ENCODE measurements at places on chromosomes 11 and 22.

DNA sequence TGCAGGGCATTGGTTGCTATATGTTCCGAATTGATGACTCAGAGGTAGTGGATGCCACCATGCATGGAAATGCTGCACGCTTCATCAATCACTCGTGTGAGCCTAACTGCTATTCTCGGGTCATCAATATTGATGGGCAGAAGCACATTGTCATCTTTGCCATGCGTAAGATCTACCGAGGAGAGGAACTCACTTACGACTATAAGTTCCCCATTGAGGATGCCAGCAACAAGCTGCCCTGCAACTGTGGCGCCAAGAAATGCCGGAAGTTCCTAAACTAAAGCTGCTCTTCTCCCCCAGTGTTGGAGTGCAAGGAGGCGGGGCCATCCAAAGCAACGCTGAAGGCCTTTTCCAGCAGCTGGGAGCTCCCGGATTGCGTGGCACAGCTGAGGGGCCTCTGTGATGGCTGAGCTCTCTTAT lies 5.4 kb upstream of the TTC36 start:
- DNase-seq = no peak

GRCh38 chr11:9708544-9708943 lies 44.7 kb downstream of the SWAP70 start:
- no peak for DNase-seq

GRCh38 chr11:127506126-127506525 lies 505.6 kb upstream of the KIRREL3 start:
- no peak for DNase-seq

DNA sequence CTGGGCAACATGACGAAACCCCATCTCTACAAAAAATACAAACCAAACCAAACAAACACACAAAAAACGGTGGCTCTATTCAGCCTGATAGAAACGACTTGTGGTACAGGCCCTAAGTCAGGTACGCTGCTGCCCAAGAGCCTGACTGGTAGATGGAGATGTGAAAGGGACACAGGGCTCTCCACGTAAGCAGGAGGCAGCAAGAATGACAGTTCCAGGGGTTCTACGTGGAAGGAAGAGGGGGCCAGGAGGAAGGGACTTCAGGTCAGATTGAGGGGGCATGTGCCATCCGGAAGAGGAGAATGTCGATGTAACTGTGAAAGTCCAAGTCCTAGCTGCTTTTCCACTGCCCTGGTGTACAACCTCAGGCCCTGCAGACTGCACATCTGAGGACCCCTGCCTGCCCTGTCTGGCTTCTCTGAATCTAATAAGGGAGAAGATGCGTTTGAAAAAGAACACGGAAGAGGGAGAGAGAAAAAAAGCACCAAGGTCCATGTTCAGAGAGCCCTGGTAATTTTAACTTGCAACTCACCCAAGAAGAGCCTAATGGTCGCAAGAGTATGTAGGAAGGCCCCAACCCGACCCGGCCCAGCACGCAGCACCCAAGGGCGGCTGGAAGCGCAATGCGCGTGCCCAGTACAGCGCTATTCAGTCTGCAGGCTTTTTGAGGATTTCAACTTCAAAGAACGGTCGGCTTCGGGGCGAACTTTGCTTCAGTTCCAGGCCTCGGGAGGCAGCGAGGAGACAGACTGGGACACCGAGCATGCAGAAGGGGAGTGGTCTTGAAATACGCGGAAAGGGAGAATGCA lies 909 bp upstream of the ZNRD2 start:
- DNase-seq = no peak

- no peak for DNase-seq
Observed at GRCh38 chr11:62721994-62722393, 5.3 kb downstream of the HNRNPUL2 start.

GRCh38 chr11:108491936-108492335 lies 6.2 kb downstream of the POGLUT3 start:
- no peak for DNase-seq

DNA sequence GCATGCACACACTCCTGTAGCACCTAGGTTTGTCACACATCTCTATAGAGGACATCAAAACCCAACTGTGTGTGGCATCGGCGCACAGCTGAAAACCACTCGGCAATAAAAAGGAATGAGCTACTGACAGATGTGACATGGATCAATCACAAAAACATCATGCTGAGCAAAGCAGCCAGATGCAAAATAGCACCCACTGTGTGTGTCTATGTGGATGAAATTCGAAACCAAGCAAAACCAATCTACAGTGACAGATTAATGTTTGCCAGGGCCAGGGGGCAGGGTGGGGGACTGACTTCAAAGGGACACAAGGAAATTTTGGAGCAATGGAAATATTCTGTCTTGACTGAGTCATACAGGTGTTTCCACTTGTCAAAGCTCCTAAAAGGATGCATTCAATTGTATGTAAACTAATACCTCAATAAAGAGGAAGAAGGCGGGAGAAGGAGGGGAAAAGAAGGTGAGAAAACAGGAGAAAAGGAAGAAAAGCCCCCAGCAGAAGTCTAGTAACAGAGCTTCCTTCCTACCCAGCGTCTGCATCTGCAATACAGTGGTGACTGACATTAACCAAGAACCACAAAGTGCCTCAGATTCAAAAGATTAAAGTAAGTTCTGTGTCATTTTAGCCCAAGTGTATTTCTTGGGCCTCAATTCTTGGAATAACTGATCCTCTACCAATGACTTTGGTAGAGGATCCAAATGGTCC lies 49.8 kb downstream of the PACSIN2 start:
- DNase-seq = no peak

DNA sequence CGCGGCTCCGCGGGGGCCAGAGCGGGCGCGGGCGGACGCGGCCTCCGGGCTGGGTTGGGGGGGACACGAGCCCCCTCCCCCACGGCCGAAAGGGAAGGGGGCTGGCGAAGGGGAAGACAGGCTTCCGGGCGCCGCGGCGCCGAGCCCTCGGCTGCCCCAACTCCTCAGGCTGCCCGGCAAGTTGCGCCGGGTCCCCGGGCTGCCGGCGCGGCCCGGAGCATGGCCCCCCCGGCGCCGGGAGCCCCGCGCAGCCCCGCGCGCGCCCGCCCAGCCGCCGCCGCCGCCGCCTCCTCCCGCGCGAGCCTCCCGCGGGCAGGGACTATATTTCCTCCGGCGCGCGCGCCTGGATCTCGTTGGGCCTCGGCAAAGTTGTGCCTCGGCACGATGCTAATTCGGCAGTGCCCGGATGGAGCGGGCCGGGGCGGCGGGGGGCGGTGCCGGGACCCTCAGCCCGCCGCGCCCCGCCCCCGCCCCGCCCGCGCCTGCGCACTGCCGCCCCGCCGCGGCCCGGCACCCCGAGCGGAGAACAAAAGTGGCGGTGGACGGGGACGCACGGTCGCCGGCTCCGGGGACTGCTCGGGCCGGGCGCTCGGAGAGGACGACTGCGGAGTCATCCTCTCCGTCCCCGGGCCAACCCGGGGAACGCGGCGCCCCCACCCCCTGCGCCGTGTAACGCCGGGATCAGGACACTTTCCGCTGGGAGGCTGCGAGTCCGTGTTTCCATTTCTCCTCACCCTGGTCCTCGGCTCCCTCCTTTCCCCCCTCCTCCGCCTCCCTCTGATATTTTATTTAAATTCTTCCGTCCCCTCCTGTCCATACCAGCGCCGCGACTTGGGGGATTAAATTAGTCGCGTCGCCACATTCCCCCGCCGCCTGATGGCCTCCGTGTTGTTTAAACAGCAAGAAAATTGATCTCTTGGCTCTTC lies at the start of gene PHF21B:
TSS of gene PHF21B (minus strand) at position 400 of the 926 bp plus-strand sequence. CDS start 456 bp downstream, outside the sequence.
- DNase-seq = peak; percentile 8

DNA sequence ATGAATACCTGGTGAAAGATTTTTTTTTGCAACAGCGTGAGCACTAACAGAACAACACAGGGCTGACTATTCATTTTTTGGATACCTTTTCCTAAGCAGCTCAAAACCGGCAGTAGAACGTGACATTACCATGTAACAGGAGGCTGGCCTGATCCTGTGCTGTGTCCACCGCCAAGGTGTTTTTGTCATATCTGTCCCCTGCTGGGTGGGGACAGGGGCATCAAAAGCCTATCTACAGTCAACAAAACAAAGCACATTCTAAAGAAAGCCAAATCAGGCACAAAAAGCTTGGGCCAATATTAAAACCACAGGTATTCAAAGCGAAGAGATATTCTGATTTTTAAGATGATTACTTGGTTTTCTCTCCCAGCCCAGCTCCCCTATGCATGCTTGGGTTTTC lies 151.2 kb downstream of the LRRC4C start:
- no peak for DNase-seq

DNA sequence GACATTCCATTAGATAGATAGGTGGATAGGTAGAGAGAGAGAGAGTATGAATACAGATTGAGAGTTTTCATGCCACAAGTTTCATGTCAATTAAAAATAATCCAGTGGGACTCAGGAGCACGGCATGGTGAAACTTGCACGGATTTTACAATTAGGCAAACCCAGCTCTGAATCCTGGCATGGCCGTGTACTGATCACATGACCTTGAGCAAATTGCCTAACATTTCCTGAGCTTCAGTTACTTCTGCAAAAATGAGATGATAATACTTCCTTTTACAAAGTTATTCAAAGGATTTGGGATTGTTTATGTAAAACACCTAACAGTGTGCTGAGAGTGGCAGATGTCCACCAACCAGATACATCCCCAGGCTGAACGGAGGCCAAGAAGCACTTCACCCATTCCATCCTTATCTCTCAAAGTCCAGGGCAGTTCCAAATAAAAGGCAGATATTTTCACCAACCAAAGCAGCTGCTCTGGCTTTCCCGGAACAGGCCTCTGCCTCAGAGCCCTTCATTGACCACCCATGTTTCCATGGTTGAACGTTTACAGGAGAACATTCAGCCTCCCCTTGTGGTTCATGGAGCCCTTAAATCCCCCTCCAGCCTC lies 17.9 kb downstream of the APLNR start:
- DNase-seq = no peak

GRCh38 chr22:49770547-49771265 lies 57.0 kb downstream of the BRD1 start:
- DNase-seq = no peak

DNA sequence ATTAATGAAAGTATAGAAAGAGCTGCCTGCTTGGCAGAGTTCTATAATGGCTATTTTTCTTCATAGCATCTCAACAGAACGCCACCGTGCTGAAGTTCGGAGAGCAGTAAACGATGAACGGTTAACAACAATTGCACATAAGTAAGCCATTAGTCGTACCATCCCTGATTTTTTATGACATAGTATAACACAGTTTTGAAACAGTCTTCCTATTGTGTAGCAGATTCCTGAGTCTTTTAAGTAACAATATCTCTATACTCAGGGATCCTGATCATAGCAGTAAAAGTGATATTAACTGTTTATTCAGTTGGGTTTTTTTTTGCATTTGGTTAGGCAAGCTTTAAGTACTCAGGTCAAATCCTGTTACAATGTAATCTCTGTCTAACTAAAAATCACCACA lies 8.4 kb downstream of the EMSY start:
- DNase-seq = no peak

GRCh38 chr11:133339495-133340140 lies 192.7 kb downstream of the OPCML start:
- no peak for DNase-seq

DNA sequence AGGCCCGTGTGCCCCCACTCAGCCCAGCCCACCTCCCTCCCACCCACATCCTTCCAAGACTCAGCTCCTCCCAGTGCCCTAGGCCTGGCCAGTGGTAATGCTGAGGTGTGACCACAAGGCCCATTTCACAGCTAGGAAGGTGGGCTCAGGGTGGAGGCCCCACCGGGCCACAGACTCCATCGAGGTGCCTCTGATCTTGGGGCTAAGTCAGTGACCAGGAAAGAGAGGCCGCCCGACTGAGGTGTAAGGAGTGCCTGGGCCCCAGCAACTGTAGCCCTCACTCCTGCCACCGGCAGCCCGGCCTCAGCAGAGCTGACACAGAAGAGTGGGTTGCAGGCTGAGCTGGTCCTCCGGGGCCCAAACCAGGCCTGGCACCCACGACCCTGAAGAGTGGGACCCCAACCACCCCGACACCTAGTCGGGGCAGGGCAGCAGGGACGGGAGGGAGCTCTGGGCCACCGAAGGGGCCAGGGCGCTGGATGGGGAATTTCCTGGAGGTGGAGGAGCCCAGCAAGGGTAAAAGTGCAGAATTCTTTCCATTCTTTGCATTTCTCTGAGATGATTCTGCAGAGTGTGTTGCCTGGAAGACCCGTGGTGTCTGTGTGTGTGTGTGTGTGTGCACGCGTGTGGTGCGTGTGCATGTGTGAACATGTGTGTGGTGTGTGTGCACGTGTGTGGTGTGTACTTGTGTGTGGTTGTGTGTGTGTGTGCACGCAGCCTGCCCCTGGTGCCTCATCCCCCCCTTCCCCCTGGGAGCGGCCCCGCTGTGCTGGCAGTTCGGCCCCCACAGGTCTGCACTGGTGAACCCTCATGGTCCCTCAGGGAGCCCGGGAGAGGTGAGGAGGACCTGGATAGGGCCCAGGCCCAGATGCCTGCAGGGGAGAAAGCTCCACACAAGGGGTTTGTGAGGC lies 8.3 kb upstream of the PIM3 start:
- DNase-seq = no peak
